ENCODE measurements at places on chromosomes 6 and 20. TPM values are rescaled to one million over a fixed set of nuclear protein-coding genes. Genes with fewer than 3 reads are reported as not detected.

CALHM4 gene
- polyA plus RNA-seq, result 1.4 TPM

TTLL9 gene
- polyA plus RNA-seq, result 5.5 TPM

DNA sequence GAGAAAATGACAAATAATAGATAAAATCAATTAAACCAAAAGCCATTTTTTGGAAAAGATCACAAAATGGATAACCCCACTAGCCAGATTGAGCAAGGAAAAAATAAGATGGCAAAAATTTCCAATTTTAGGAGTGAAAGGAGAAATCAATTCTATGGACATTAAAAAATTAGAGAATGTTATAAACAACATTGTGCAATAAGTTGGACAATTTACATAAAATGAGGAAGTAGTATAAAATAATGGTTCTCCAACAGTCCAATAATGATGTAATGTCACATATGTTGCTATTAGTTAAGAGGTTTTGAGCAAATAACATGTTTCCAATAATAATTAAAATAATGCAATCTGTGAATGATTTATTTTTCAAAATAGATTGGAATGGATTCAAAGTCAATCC, 3.1 kb upstream of the SNAP91 start:
- no peak for DNase-seq

DNA sequence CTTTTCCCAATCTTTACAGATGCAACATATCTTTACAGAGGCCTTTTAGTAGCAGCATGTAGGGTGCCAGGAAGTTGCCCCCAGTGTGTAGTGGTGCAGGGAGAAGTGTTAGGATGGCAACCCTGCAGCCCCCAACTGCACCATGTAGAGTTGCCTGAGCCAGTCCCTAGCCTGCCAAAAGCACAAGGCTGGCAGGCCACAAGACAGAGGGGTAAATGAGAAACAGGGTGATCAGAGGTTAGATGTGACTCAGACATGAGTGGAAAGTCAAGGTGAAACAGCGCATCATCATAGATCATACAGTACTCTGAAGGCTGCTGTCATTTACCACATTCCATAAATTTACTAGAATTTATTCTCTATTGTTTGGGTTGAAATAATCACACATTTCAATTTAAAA, 467.5 kb downstream of the PRKN start:
- no peak for DNase-seq

- DNase-seq, result no peak
Measured at GRCh38 chr6:101178748-101179147, 214.8 kb upstream of the GRIK2 start.

DNA sequence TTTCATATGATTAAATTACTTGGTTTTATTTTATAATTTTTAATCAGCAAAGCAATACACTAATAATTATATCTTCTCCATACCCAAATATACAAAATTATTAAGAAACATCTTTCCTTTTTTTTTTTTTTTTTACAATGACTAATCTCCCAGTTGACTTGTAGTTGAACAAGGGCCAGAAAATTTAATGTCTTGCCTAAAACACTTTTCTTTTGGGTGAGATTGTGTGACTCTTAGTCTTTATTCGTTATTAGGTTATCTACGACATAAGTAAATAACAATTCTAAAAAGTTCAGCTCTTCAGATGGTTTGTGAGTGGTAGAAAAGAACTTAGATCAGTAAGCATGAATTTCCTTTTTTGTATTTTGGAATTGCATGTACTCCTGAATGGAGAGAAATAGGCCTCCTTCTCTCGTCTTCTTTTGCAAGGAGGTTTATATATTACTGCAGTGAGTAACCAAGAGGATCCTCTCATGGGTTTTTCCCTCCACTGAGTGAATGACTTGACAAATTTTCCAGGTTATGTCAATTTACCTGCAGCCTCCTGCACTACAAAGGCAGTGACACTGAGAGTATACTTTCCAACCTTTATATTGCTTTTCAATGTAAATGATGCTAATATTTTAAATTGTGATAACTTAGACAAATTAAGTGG, 364.5 kb upstream of the CITED2 start:
- DNase-seq, result no peak

Measured in left kidney (tissue), 8 donors.